AG04449 (cell line): ENCODE measurements at places on chromosomes 13 and 19.

DNA sequence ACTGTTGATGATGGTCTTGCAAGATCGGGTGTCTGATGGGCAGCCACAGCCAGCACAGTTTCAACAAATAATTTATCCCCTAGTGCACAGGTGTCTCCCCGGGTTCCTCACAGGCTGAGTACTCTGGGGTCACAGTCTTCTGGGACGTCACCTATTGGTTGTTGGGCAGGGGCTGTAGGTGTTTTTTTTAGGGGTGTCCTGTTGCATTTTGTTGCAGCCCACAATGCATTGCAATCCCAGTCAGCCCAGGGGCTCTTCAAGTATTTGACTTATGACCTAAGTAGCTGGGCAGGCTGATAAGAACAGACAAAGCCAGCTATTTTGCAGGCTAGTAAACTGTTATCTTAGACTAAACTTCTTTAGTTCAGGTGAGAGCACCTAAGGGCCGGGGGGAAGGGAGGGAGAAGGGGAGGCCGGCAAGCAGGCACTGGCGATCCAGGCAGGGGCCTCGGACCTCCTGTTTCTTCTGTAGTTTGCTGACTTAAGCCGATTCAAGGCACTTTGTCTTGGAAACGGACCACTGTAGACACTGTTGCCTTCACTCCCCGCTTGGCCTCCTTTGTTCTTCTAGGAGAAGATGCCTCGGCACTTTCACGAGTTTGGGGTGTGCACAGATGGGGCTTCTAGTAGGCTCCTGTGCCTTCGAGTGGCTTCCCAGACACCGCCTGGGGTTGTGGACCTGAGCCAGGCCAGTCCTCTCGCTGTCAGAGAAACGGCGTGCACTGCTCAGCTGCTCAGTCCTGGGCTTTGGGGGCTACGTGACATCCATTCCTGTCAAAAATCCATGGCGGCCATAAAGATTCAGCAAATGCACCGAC lies 33.9 kb upstream of the GRTP1 start:
- DNase-seq = no peak

GRCh38 chr19:1058112-1058511 lies 8.9 kb upstream of the ARHGAP45 start:
- DNase-seq = no peak

DNA sequence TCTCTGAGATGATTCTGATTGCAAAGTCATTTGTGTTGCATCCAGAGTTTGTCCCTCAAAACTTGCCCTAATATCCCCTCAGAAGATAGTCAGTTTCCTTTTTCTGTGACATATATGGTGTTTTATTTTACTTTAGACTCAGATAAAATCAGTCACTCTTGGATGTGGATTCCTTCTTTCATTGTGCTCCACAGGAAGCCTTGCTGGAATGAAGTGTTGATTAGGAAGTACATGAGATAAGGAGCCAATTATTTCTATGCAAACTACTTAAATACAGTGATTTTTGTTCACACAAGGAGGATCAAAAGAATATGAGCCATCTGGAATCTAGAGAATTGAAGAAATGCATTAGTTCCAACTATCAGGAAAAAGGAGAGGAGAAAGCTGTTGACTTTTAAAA lies 107.6 kb upstream of the RXFP2 start:
- DNase-seq = no peak

- DNase-seq = no peak
Observed at GRCh38 chr13:38636073-38636472, 50.8 kb upstream of the FREM2 start.

DNA sequence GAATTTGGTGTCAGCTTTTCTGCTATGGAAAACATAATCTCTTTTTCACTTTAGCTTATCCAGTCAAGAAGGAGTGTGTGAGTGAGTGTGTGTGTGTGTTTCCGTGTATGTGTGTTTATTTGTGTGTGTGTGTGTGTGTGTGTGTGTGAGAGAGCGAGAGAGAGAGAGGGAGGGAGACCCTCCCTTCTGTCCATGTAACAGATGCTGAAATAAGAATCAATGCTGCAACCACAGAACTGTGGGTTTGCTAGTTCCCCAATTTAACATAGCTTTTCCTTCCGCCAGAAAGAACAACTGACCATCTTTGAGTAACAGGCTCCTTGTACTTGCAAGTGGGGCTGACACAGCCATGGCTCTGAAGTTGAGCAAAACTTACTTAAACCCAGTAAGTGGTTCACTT lies 5.2 kb downstream of the LCP1 start:
- DNase-seq = no peak

DNA sequence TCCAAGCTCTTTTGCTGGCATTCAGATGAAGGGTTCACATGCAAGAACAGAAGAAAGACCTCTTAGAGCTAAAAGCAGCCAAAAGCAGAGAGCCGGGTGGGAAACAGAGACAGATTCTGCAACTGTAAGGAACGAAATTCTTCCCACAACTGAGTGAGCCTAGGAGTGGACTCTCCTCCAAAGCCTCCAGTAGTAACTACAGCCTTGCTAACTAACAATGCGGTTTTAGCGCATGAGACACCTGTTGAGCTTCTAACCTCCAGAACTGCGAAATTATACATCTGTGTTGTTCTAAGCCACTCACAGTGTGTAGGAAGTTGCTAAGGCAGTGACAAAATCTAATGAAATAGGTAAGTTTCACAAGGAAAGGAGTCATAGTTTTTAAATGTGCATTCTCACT lies 98.1 kb upstream of the SLITRK1 start:
- DNase-seq = no peak

DNA sequence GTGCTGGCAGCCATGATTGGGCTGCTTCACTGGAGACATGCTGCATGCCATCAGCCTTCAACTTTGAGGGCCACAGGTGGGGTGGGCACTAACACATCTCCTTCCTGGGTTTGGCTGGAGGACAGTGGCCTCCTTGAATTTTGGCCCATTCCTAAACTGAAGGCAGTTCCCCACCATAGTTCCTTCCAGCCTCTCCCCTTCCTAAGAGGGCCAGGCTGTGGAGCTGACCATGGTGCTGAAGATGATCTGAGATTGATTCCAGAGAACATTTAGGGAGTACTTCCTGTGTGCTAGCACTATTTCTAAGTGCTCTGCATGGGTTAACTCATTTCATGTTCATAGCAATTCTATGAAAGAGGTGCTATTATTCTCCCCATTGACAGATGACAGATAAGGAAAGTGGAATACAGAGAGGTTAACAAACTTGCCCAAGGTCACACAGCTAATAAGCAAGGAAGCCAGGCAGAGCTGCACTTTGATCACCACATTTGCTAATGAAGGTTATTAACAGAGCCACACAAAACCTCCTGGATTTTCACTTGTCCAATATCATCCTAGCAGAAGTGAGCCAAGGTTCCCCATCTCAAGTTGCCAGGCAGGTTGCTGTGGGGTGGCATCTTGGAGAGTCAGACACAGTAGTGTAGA lies 175.3 kb downstream of the ZIC5 start:
- DNase-seq = no peak

DNA sequence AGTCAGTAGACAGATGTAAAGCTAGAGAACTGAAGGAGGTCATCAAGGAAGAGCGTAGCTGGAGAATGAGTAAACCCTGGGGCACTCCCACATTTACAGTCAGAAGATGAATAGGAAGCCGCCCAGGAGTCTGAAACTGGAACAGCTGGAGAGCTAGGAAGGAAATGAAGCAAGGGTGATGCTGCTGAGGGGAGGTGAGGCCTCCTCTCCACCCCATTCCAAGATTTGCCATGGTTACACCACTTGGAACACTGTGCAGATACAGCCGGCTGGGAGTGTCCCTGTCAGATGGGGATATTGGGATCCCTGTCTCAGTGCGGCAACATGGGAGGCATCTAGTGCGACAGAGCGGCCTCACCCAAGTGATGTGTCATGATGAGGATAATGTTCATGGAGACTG lies 51.8 kb upstream of the GPI start:
- DNase-seq = no peak

- no peak for DNase-seq
Observed at GRCh38 chr13:50672025-50672424, 171.5 kb downstream of the DLEU7 start.

DNA sequence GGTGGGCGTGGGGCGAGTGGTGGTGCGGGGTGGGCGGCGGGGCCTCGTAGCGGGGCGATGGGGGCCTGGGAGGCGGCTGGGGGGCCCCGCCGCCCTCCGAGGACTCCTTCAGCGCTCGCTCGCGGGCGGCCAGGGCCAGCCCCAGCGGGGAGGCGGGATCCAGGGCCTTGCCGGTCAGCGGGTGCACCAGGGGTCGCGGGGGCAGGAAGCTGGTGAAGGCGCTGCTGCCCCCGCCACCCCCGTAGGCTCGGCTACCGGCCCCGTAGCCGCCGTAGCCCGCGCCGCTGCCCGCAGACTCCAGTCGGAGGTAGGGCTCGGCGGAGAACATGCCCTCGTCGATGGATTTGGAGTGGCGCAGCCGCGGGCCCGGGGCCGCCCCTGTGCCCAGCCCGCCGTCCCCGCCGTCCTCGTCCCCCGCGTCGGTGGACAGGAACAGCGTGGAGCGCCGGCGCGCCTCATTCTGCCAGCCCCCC lies 18.6 kb downstream of the C19orf81 start:
- no peak for DNase-seq

DNA sequence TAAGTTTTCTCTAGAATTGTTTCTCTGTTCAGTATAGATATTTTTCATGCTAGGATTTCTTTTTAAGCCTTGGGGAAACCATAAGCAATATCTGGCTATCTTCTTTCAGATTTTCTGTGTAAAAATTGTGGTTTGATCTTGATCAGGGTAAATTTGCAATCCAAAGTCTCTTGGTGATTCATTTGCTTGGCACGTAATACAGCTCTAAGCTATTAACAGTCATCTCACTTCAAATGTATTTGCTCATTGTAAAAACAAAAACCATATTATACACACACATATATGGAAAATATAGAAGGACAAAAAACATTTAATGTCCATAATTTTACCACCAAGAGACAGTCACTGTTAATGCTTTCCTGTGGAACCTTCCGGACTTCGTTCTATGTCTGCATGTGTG lies 191.0 kb downstream of the SHISA2 start:
- peak; percentile 14 for DNase-seq

GRCh38 chr13:91771229-91771628 lies 372.8 kb downstream of the GPC5 start:
- no peak for DNase-seq

GRCh38 chr13:85819513-85819912 lies 20.3 kb upstream of the SLITRK6 start:
- DNase-seq = no peak

DNA sequence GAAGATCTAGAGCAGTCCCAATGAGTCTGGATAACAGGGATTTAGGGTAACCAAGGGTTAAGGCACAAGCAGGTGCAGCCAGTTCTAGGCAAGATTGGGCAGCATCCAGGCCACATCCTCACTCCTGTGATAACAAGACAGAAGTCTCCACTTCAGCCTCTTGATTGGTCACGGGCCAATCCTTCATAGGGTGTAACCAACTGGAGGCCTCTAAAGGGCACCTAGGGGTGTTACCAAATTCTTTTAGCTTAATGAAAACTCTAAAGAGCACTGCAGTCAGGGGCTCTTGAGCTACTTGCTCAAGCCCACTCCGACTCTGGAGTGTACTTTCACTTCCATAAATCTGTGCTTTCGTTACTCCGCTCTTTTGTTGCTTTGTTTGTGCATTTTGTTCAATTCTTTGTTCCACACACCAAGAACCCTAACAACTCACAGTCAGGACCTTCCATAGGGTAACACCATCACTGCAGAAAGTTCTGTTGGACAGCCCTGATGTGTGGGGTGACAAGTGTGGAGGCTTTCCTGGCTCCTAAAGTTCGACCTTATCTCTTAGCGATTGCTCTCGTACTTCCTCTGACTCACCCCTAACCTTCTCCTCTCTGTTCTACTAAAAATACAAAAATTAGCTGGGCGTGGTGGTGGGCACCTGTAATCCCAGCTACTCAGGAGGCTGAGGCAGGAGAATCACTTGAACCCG lies 36.1 kb downstream of the ZSWIM9 start:
- no peak for DNase-seq

DNA sequence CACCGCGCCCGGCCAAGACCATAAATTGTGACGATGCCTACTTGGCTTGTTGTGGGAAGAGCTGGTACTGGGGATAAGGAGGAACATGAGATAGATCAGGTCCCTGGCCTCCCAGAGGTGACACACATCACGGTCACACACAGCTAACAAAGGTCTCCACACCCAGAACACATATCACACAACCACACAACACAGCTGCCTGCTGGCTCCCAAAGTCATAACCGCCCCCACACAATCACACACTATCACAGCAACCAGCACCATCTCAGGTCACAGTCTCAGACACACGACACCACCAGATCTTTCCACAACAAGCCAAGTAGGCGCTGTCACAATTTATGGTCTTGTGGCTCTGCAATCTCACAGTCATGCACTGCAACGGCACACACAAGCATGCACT lies 5.7 kb downstream of the COL5A3 start:
- no peak for DNase-seq

GRCh38 chr13:99256709-99257108 lies 1.5 kb downstream of the GPR18 start:
- no peak for DNase-seq

DNA sequence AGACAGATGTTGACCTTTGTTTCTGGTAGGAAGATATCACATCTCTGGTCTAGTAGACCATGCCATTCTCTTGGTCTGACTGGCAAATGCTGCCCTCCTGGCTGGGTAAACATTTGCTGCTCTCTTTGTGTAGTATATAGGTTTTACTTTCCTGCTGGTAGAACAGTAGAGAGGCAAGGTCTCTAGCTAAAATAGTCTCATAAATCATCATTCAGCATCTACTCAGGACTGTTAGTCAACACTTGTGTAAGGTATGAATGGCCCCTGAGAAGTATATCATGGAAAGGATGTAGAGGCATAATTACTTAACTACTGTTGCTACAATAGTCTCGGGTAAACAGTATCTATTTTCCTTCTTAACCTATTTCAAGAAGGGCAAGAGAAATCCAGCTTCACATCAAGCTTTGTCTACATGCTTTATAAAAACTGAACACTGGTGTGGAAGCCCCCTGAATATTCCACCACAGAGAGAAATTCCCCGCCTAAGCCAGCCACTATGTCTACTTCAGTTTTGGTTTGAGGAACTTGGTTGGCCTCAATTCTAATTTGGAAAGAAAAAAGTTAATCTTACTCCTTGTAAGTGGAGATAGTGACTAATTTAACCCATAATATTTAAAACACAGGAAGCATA lies 18.4 kb upstream of the MYCBP2 start:
- no peak for DNase-seq

- DNase-seq = no peak
Observed at GRCh38 chr13:26706381-26706780, 54.2 kb downstream of the GPR12 start.
